T1000 (cell line): ENCODE measurements at places on chromosomes 4 and X.
A peak's percentile ranks its signal among the peaks of the same experiment; 100 is the strongest.

DNA sequence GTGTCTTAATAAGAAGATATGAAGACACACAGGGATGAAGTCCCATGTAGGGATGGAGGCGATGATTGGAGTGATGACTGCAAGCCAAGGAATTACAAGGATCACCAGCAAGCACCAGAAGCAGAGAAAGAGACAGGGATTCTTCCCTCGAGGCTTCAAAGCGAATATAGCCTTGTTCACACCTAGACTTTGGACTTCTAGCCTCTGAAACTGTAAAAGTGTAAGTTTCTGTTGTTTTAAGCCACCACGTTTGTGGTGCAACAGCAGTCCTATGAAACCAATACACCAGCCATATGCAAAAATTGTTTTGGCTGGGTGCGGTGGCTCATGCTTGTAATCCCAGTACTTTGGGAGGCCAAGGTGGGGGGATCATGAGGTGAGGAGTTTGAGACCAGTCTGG, 9.8 kb upstream of the PDS5A start:
- DNase-seq, result no peak

- DNase-seq, result no peak
Measured at GRCh38 chr4:6395466-6396228, 76.8 kb downstream of the PPP2R2C start.

- no peak for DNase-seq
Measured at GRCh38 chrX:149312988-149313387, 192.1 kb downstream of the IDS start.

GRCh38 chr4:74219240-74219639, 61.3 kb downstream of the MTHFD2L start:
- DNase-seq, result no peak

- DNase-seq, result no peak
Measured at GRCh38 chr4:118834070-118834469, 1.9 kb downstream of the SEC24D start.

- DNase-seq, result no peak
Measured at GRCh38 chrX:31506360-31506759, 434.5 kb upstream of the FTHL17 start.

- peak; percentile 93 for DNase-seq
Measured at GRCh38 chrX:1591102-1591862, at the start of gene AKAP17A. AKAP17A (plus strand) TSS chrX:1591604; CDS start chrX:1593463, 1,859 bp downstream.

DNA sequence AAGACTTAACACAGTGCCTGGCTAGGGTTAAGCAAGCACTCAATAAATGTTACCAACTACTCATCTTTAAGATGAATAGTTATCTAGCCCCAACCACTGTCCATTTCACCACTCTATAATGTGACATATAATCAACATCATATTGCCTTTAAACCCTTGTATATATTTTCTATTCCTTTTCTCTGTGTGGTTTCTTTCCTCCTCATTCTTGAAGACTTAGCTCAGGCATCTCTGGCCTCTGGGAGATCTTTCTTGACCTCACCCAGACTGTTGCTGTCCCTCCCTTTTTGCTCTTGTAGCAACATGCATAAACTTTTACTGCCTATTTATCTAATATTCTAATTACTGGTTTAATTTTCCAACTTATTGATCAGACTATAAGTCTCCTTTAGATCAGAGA, 249.9 kb upstream of the MAB21L2 start:
- no peak for DNase-seq

DNA sequence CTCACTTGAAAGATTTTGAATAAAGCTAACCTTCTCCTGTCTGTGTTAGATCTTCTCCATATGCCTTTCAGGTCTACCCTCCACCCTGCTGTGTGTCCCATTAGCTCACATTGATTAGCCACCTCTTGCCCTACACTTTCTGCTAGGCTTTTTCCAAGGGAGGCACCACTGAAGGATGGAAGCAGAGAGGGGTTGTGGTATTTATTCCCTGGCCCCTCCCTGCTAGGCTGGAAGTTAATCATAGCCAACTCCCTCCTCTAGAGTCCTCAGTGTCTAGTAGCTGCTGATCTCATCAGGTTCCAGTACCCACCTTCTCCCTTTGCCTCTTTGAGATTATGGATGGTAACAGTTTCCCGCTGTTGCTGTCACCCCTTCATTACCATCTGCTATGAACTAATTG, 8.9 kb upstream of the SMIM43 start:
- DNase-seq, result no peak

- DNase-seq, result no peak
Measured at GRCh38 chr4:173243321-173243720, 74.7 kb downstream of the GALNT7 start.

DNA sequence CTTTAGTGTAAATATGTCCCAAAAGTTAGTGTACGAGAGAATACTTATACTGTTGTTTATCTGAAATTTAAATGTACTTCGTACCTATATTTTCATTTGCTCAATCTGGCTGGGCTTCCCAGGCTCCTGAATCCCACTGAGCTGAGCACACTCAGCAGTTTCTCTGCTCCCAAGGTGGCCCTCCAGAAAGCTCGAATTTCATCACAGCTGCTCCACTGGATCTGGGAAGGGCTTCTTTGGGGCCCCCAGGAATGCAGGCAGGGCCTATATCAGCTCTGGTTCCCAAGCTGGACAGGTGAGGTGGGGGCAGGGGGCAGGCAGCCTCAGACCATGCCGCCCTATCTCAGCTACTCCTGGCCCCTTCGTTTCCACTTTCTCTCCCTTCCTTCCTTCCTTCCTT, 1.5 kb upstream of the FATE1 start:
- DNase-seq, result no peak

DNA sequence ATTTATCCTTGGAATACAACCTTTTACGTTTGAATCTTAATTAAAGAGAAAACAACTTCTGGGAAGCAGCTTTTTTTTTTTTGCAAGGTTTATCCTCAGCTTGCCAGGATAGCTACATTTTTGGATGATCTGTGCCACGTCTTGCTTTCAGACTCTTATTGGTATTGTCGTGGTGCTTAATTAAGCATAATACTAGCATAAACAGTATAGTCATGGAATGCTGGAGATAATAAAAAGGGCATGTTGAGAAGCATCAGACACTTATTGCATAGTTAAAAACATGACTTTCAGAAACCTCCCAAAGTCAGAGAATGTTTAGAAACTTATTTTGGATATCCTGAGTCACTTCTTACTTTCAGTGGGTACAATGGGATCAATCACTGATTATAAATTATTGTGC, 77.0 kb downstream of the PALLD start:
- no peak for DNase-seq

DNA sequence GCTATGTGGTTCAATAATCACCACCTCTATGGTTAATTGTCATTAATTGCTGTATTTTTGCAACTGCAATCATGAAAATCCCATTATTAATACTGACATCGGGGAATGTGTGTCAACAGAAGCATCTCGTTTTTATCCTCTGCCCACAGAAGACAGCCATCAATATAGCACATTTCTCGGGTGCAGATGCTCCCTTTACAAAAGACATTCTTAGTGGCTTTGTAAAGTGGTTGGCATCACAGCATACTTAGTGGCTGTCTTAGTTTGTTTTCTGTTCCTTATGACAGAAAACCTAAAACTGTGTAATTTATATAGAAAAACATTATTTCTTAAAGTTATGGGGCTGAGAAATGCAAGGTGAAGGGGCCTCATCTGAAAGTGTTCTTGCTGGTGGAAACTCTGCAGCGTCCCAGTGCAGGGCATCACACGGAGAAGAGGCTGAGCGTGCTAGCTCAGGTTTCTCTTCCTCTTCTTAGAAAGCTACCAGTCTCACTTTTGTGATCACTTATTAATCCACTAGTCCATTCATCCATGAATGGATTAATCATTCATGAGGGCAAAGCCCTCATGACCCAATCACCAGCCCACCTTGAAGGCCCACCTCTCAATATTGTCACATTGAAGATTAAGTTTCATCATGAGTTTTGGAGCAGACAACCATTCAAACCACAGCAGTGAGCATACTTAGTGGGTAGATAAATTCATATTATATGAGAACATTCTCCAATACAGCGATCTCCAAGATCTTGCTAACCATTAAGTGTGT, 1067.7 kb upstream of the PABPC4L start:
- no peak for DNase-seq

GRCh38 chrX:1533058-1533457, 3.9 kb downstream of the P2RY8 start:
- no peak for DNase-seq

DNA sequence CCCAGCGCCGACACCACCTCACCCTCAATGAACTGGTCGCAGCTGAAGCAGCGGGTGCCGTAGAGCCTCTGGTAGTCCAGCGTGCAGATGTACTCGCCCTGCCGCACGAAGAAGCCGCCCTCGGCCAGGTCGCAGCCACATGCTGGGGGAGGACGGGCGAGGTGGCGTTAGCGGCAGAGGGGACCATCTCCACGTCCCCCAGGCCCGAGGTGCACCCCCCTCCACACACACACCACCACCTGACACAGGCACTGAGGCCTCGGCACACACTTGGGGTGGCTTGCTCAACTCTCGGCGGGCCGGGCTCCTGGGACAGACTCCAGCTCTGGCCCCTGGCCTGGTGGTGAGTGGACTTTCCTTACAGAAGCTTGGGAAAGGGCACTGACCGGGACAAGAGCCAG, 61.5 kb downstream of the ABLIM2 start:
- no peak for DNase-seq

DNA sequence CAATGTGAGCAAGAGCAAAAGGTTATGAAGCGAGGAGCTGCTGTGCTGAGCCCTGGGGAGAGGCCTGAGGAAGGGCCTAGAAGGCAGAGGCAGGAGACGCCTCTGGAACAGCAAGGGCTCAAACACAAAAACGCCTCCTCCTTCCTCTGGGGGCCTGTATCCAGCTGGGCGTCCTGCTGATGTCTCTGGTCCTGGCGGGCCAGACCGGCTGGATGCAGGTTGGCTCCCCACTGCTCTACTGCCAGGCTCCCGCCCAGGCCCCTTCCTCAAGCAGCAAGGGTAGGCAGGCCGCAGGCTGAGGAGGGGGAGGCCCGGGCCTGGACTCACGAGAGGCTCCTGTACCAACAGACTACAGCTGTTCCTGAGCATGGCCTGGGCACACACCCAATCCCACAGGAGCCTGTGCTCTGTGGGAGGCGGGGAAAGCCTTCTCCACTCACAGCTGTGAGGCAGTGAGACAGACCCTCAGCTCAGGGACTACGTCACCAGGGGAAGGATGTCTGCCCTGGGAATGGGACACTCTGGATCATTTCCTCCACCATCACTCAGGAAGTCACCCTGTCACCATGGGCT, 2.3 kb downstream of the HAUS7 start:
- DNase-seq, result no peak

- DNase-seq, result no peak
Measured at GRCh38 chr4:94623126-94623911, 134.4 kb upstream of the BMPR1B start.

- DNase-seq, result no peak
Measured at GRCh38 chr4:6647582-6648230, 7.2 kb downstream of the MRFAP1 start.

DNA sequence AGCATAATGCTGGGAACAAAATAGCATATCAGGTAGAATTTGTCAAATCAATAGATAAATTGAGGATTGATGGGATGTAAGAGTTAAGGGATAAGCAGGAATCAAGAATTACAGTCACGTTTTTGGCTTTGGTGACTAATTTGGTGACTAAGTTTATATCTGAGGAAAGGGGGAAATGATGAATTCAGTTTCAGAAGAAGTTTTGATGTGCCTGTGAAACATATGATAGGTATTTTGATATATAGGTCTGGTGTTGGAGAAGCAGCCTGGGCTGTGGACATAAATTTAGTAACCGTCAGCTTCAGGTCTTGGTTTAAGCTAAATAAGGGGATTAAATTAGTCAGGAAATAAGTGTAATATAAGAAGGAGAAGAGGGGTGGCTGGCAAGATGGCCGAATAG, 79.0 kb upstream of the EDA2R start:
- DNase-seq, result no peak

- no peak for DNase-seq
Measured at GRCh38 chr4:105657117-105657765, 51.2 kb downstream of the INTS12 start.

- DNase-seq, result no peak
Measured at GRCh38 chr4:143095447-143095846, 89.3 kb upstream of the USP38 start.

- no peak for DNase-seq
Measured at GRCh38 chr4:184402740-184403383, 71.5 kb downstream of the IRF2 start.

DNA sequence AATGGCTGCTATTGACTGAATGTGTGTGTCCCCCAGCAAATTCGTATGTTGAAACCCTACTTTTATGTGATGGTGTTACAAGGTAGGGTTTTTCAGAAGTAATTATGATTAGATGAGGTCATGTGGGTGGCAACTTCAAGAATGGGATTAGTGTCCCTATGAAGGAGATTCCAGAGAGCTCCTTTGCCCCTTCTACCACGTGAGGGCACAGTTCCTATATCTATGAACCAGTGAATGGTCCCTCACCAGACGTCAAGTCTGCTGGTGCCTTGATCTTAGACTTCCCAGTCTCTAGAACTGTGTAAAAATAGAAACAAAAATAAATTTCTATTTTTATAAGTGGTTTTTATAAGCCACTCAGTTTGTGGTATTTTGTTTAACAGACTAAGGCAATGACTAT, 1137.6 kb upstream of the IGFBP7 start:
- DNase-seq, result no peak

- DNase-seq, result no peak
Measured at GRCh38 chr4:189385579-189385978, 555.1 kb upstream of the FRG1 start.

DNA sequence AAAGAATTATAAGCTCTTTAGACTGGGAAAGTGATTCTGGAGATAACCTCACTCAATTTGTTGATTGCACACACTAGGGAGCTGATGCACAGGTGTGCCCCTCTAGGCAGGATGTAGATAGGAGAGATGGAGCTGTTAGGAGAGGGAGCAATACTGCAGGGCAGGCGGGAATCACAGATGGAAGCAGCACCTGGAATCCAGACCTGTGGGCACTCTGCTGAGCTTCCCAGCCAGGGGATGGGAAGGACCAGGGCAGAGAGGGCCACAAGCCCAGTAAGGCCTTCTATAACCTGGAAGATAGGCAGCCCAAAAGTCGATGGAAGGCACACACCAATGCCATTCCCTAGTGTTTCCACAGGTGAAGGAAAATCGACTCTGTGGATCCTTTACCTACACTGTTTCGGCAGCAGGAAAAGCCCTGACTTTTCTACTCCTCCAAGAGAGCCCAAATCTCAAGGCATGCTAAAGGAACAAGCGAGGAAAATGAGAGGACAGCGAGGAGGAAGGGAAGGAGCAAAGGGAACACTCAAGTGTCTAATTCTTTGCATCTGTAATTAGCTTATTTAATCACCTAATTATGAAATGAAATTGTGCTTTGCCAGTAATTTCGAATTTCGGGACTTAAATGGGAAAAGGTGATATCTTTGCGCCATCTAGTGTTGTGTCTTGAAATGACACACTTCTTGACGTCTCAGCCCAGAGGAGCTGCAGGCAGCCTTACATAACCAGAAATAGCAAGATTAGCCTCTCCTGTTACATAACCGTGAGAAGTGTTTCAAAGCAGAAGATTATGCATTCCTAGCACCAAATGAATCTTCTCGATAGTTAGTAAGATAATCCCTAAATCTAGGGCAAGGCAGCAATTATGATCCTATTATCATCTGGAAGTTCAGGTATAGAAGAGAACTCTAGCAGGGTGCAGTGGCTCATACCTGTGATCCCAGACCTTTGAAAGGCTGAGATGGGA, 31.0 kb upstream of the TLR3 start:
- no peak for DNase-seq
